ENCODE measurements at places on chromosomes 16 and 17.

GRCh38 chr16:2950353-2950724 is 13.7 kb upstream of the KREMEN2 start:
- no peak for DNase-seq

DNA sequence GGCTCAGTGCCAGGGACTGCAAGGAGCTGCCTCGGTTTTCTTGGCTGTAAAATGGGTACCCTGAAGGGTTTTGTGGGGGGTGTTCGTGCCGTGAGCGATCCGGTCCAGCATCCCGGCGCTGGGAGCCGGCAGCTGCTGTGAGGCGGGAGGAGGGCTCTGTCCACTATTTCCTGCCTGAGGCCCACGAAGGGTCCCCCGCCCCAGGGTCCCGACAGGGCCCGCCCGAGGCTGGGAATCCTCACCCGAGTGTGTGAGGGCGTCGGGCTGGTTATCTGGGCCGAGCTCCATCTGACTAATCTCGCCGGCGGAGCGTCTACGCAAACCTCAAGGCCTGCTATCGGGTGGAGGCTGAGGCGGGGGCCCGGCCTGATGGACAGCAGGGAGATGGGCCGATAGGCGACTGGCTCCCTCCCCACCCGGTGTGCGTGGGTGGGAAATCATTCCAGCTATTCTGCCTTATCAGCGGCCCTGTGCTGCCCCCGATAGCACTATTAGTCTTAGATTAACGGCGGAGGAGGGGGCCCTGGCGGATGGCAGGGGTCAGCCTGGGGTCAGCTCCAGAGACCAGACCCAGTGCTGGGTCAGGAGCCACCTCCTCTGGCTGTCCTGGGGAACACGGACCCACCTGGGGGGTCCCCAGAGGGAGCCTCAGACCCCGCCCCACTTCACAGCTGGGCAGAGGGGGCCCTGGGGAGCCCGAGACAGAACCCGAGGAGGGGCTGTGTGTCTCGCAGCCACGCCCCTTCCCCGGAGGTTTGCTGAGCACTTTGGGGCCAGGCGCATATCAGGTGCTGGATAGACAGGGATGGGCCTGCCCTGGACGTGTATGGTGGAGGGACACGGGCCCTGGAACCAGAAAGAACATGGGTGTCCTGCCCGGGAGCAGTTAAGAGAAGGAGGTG is 44.7 kb downstream of the ZFPM1 start:
- no peak for DNase-seq

DNA sequence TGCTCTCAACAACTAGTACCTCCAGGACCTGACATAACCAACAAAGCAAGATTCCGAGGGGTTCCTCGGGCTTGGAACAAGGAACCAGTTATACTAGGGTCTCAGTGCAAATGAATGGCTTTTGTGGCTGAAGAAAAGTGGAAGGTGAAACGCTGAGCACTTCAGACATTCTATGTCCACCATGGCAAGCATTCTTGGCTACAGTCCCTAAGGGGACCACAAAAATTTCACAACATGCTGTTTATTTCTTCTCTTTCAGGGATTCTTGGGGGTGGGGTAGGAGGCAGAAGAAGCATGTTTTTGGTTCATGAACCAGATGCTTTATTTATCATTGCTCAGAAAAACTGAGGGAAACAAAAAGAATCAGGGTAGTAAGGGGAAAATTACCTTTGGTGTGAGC is 479.9 kb upstream of the CDH11 start:
- DNase-seq = no peak

DNA sequence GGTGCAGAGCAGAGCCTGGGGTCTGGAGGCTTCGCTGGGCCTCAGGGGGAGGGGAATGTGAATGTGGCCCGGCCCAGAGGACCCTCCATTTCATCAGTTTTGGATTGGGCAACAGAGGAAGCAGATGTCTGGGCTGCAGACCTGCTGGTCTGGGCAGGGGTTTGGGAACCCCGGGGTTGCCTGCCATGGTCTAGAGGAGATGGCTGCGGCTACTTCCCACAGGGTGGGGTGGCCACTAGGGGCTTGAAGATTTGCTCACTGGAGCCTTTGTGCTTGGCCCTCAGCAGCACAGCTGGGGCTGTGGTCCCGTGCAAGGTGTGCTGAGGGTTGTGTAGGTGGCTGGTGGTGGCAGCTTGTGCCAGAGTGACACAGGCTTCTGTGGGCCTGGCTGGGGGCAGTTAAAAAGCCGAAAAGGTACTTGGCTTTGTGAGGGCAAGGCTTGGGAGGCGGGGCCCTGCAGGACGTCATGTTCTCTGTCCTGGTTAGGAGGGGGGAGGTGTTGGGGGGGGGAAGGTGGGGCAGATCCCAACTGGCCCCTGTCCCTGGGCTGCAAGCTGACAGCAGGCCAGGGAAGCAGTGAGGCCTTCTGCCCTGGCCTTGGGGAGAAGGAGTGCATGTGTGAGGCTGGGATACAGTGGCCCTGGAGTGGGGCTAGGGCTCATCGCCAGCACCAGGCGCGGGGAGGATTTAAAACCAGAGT is 98.0 kb downstream of the KPNA2 start:
- DNase-seq = no peak

GRCh38 chr16:7921345-7921744 is 588.7 kb downstream of the RBFOX1 start:
- DNase-seq = no peak

DNA sequence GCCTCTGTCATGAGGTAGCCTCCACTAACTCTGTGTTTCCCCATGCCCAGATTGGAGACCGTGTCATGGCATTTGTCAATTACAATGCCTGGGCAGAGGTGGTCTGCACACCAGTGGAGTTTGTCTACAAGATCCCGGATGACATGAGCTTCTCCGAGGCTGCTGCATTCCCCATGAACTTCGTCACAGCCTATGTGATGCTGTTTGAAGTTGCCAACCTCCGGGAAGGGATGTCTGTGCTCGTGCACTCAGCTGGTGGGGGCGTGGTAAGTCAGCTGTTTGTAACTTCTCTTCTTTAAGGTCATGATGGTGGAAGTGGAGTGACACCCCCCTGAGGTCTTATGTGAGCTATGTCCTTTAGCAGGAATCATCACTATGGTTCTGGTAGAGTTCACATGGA is 36.8 kb downstream of the VAT1L start:
- DNase-seq = no peak

- DNase-seq = no peak
Observed at GRCh38 chr16:23948949-23949411, 113.2 kb downstream of the PRKCB start.

- DNase-seq = no peak
Observed at GRCh38 chr16:51210087-51210486, 59.0 kb upstream of the SALL1 start.

DNA sequence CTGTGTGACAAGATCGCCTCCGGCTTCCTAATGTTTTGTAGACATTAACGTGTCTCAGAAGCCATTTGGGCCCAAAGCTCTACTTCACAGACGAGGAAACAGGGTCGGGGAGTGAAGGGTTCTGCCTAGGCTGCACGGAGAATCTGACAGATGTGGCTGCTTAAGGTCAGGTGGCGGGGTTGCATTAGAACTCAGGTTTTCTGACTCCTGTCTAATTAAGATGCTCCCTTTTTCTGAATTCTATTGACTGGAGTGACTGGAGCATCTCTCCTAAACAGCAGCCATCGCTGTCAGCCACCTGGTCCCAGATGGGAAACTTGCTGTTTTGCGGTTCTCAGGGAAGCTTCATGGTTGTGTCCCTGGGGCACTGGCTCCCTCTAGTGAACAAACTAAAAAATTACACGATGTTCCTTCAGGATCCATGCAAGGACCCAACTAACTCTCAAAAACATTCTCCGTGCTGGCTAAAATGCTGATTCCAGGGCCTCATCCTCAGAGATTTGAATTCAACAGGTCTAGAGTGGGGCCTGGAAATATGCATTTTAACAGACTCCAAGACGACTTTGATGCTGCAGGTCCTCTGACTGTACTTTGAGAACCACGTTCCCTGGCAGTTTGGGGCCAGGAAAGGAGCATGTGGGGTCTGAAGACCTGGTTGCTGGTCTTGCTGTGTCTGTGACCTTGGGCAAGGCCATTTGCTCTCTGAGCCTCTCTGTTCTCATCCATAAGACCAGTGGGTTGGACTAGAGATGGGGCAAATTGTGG is 117.4 kb downstream of the IRF8 start:
- no peak for DNase-seq

DNA sequence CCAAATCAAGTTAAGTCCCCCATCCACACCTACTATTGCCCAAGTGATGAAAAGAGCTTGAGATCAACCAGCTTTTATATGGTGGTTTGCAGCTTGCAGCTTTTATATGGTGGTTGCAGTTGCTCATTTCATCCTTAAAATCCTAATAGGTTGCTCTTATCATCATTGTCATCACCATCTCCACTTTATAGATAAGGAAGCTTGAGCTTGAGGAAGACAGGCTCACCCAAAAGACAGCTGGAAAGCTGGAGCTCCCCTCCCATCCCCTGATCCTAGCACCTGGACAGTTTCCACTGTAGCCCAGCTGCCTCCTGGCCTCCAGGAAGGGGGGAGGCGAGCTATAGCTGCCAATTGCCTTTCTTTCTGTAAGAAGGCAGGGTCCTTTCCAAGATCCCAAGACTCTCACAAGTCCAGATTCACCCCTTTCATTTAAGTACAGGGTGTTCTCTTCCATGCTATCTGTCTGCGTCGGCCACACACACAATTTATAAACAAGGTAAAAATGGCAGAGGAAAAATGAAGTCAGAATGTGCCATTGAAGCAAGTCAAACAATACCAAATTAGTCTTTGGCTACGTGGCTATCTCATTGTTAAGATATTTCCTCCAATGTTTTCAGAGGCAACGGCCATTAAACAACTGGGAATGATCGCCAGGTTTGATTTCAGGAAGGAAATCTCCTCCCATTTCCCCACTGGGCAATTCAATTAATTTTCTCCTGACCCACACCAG is 63.3 kb downstream of the PECAM1 start:
- no peak for DNase-seq

GRCh38 chr17:44097110-44097958 is 26.1 kb downstream of the HDAC5 start:
- DNase-seq = no peak

DNA sequence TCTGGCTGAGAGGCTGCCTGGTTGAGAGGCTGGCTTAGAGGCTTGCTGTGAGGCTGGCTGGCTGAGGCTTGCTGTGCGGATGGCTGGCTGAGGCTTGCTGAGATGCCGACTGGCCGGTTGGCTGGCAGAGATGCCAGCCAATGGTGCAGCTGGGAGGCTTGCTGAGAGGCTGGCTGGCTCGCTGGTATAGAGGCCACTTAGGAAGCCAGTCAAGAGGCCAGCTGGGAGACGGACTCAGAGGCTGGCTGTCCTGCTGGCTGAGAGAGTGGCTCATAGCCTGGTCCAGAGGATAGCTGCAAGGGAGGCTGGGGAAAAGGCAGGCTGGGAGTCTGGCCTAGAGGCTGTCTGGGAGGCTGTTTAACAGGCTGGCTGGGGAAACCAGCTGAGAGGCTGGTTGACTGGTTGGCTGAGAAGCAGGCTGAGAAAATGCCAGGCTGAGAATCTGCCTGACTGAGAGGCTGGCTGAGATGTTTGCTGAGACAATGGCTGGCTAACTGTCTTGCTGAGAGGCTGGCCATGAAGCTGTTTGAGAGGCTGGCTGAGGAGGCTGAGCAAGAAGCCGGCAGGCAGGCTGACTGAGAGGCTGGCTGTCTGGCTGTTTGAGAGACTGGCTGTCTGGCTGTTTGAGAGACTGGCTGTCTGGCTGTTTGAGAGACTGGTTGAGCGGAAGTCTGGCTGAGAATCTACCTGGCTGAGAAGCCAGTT is 37.5 kb upstream of the ACSM2B start:
- no peak for DNase-seq

DNA sequence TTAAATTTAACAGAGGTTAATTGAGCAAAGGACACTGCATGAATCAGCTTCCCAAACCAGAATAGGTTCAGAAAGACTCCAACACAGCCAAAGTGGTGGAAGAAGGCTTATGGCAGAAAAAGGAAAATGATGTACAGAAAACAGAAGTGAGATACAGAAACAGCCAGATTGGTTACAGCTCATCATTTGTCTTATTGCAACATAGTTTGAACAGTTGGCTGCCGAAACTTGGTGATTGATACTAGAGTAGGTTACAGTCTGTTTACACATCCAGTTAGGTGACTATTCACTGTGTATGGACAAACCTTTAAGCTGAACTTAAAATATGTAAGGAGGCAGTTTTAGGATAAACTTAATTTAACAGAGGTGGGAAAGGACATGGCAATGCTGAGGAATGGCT is 18.3 kb downstream of the TMEM100 start:
- DNase-seq = no peak

DNA sequence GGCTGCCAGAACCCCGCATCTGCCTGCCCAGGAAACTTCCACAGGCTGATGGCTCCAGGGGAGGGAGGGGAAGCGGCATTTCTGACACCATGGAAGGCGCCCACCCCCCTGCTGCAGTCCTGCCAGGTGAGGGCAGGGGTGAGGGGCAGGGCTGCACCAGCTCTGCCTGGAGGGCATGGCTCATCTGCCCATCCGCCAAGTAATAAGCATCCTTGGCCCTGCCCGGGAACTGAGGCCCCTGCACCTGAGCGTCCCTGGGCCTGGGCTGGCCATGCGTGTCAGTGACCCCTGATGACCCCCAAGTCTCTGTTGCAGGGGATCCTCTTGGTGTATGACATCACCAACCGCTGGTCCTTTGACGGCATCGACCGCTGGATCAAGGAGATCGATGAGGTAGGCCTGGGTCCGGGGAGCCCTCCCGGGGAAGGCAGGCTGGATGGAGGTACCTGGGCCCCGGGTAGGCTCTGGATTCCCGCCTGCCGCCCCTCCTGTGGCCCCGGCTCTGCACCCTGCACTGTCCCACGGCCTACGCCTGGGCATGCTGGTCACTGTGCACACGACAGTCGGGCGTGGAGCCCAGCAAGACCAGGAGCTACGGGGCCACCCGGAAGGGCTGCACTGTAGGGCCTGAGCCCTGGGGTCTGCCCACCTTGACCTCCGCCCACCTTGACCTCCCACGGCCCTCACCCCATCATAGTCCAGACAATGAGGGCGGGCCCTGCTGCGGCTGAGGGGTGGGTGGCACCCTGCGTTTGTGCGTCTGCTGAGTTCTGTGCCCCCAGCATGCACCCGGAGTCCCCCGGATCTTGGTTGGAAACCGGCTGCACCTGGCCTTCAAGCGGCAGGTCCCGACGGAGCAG is 5.4 kb upstream of the WFIKKN1 start:
- DNase-seq = no peak

GRCh38 chr16:46713634-46714033 is 24.2 kb downstream of the ORC6 start:
- DNase-seq = no peak

GRCh38 chr17:323181-323580 is 29.4 kb downstream of the RPH3AL start:
- no peak for DNase-seq

- DNase-seq = no peak
Observed at GRCh38 chr16:24775455-24775854, 46.0 kb downstream of the TNRC6A start.

GRCh38 chr16:30054959-30055553 is 10.5 kb upstream of the ALDOA start:
- DNase-seq = no peak

DNA sequence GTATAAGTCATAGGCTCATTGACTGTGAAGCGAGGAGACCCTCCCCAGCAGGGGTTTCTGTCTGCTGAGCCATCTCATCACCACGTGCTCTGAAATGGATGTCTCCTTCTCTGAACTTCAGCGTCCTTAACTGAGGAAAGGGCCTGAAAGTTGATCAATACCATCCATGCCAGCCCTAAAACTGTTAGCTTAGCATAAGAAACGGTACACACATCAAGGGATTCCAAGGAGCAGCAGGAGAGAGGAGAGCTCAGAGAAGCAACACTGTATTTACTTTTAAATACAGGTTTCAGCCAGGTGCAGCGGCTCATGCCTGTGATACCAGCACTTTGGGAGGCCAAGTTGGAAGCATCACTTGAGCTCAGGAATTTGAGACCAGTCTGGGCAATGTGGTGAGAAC is 248.9 kb upstream of the TNRC6C start:
- no peak for DNase-seq

- no peak for DNase-seq
Observed at GRCh38 chr17:64470625-64471024, 21.7 kb downstream of the MILR1 start.

GRCh38 chr17:57089391-57089790 is 4.3 kb downstream of the AKAP1 start:
- no peak for DNase-seq

All from activated CD4-positive, CD25-positive, alpha-beta regulatory T cell treated with anti-CD3 and anti-CD28 coated beads, Interleukin-2, amount 50 U/mL, for 16 hours (primary cell).